ENCODE measurements at places on chromosomes 6 and 20. TPM values are rescaled to one million over a fixed set of nuclear protein-coding genes. Genes with fewer than 3 reads are reported as not detected.

- DNase-seq = no peak
Observed at GRCh38 chr6:168097221-168097620, 18.2 kb upstream of the FRMD1 start.

VIP gene
- 0.48 TPM for total RNA-seq

- no peak for DNase-seq
Observed at GRCh38 chr20:44019638-44020335, 105.1 kb downstream of the TOX2 start.

DNA sequence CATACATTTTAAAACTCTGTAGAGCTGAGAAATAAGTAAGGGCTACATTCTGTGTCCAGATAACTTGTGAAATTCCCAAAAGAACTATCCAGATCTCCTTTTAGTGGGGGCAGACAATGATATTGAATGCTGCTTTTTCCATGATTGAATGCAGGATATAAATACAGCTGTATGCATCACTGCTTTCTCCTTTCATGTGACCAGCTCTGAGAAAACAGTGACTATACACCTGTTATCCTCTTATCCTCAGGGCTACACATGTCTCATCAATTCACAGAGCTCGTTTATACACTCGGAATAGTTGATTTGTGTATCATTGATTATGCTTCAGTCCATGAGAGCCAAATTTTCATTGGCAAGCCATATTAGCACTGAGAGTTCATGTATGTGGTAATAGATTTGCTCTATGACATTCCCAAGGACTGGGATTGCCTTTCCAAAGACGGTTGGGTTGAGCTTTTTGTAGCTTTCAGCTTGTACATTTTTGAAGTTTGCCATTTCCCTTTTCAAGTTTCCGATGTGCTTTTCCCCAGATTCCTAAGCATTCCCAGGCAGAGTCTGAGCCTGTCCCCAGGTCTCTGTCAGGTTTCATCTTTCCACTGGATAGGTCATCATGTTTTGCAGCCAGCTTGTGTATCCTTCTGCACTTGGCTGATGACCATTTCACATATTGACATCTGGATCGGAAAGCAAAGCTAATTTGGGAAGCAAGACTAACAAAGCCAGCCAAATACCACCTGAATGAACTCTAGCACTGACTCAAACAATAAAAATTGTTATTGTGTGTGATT is 97.7 kb downstream of the RFX6 start:
- DNase-seq = no peak

GRCh38 chr20:60921022-60921622 is 330.9 kb upstream of the CDH4 start:
- no peak for DNase-seq

GRCh38 chr6:96947055-96947454 is 22.5 kb downstream of the KLHL32 start:
- no peak for DNase-seq

FRS3 gene
- 3.4 TPM for total RNA-seq

GRCh38 chr6:75397656-75398465 is 95.7 kb downstream of the FILIP1 start:
- DNase-seq = no peak

F13A1 gene
- 346 TPM for total RNA-seq

ZBTB46 gene
- total RNA-seq = 34.7 TPM

- DNase-seq = no peak
Observed at GRCh38 chr6:87541744-87542143, 48.0 kb downstream of the RARS2 start.

SLC22A16 gene
- total RNA-seq = 1.4 TPM

GRCh38 chr6:153727885-153728284 is 311.2 kb upstream of the OPRM1 start:
- DNase-seq = no peak

TCF19 gene
- total RNA-seq = 2.1 TPM

SAMD5 gene
- total RNA-seq = 0.39 TPM

DNA sequence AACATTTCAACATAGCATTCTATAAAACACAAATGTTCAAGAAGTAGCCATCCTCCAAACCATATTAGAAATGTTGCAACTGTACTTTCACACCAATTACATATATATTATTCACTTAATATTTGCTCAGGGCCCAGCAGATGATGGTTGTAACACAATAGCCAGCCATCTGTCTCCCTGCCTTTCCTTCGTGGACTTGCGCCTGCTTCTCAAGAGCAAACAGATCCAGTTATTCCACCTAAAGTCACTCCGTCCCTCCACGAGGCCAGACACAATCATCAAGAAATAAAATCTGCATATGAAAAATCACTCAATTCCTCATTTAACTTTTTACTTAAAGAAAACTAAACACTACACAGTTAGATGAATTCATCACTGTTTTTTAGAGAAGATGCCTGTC is 160.4 kb downstream of the RALGAPA2 start:
- no peak for DNase-seq

GRCh38 chr20:57128044-57128757 is 138.2 kb downstream of the BMP7 start:
- no peak for DNase-seq

GRCh38 chr20:17437251-17437650 is 93.9 kb downstream of the BFSP1 start:
- DNase-seq = no peak

DNA sequence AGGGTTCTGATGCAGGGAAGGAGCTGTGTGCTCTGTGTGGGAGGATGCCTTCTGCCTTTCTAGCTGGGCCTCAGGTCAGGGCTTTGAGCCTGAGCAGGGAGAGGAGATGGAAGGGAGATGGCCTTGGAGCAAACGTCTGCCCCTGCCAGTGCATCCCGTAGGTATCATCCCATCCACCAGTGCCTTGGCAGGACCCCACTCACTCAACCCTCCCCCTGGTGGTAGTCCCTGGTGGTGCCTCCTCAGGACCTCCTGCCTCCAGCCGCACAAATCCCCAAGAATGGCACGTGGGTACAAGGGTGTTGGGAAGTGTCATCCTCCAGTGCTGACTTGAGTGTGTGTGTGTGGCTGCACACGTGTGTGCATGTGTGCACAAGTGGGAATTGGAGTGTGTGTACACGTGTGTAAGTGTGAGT is 23.1 kb upstream of the MICB start:
- no peak for DNase-seq

DNA sequence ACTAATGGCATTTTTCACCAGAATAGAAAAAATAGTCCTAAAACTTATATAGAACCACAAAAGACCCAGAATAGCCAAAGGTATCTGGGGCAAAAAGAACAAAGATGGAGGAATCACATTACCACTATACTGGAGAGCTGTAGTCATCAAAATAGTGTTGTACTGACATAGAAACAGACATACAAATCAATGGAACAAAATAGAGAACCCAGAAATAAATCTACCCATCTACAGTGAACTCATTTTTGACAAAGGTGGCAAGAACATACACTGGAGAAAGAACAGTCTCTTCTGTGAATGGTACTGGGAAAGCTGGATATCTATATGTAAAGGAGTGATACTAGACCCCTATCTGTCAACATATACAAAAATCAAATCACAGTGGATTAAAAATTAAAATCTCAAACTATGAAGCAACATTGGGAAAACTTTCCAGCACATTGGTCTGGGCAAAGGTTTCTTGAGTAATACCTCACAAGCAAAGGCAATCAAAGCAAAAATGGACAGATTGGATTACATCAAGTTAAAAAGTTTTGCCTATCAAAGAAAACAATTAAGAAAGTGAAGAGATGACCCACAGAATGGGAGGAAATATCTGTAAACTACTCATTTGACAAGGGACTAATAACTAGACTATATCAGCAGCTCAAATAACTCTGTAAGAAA is 120.5 kb downstream of the MEI4 start:
- no peak for DNase-seq

- no peak for DNase-seq
Observed at GRCh38 chr20:17943343-17943742, 25.3 kb downstream of the SNX5 start.

DNA sequence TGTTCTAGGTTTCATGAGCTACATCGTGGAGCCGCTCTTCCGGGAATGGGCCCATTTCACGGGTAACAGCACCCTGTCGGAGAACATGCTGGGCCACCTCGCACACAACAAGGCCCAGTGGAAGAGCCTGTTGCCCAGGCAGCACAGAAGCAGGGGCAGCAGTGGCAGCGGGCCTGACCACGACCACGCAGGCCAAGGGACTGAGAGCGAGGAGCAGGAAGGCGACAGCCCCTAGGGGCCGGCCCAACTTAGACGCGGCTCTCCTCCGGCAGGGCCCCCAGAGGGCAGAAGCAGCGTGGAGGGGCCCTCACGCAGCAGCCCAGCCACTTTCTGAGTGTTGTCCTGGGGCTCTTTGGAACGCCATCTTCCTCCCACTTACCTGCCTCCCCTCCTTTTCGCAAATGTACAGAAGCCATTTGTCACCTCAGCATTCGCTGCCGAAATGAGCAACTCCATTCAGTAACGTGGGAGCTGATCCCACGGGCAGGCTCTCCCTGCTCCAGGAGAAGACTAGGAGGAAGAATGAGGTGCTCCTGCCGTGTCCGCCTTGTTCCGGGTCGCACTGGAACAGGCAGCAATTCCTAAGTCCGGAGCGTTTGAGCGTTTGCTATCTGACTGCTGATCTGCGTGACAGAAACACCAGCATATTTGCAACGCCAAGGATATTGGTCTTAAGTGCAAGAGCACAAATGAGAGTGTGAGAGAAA is 58.4 kb downstream of the MTFR2 start:
- no peak for DNase-seq

- DNase-seq = peak; percentile 79
Observed at GRCh38 chr6:42260972-42261371, 43.3 kb upstream of the MRPS10 start.

DNA sequence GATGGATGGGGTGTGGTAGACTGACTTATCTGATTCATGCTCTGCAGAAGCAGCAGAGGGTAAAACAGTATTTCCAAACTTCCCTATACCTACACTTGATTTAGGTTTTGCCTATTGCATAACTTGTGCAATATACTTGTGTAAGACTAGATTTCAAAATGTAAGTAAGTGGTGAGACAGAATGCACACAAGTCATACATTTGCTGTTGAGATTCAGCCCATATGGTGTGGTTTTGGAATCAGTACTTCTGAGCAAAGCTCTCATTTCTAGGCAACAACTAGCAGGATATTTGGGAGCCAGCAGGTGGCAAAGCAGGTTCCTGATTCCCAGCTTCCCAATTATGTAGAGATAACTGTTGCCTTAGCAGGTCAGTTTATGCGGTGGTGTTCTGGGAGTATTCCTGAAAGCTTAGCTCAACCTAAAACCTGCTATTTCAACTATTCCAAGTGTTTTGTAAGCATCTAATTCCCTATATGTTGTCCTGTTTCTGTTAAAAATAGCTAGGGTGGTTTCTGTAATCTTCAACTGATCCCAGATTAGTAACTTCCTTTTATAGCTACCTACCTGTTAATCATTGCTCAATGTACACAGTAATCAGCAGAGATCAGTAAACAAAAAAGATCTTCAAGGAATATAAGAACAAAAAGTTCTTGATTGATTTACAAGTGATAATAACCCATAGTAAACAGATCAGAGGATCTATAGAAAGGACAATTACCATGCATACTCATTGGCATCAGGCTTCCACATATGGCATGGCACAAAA is 8.5 kb upstream of the FABP7 start:
- no peak for DNase-seq

DNA sequence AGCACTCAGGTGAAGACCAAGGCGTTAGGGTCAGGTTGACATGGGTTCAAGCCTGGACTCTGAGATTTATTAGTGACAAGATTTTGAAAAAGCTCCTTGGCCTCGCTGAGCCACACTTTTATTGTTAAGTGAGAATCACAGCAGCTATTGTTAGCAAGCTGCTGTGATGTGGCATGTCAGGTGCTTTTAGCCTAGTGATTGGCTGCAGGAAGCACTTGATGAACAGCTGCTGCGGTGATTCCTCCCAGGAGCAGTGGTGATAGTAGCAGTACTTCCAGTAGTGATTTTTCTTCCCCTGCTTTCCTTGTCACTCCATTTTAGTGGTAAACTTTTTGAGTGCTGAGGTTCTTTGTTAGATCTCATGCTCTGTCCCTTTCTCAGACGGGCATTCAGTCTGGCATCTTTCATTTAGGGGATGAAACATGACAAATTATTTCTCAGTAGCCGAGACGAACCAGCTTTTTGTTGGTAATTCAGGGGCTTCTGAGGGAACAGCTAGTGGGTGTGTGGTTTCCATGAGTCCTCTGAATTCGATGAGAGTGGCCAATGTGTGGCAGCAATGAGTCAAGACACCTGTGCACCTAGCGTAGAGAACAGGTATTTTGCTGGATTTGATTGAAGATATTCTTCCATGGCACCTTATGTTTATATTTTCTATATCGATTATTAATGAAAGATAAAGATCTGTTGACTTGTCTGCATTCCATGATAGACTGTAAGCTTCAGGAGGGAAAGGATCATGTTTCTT is 696.7 kb downstream of the DHX35 start:
- DNase-seq = no peak
